ENCODE measurements at places on chromosomes 6 and 20.
A peak's percentile ranks its signal among the peaks of the same experiment; 100 is the strongest.

DNA sequence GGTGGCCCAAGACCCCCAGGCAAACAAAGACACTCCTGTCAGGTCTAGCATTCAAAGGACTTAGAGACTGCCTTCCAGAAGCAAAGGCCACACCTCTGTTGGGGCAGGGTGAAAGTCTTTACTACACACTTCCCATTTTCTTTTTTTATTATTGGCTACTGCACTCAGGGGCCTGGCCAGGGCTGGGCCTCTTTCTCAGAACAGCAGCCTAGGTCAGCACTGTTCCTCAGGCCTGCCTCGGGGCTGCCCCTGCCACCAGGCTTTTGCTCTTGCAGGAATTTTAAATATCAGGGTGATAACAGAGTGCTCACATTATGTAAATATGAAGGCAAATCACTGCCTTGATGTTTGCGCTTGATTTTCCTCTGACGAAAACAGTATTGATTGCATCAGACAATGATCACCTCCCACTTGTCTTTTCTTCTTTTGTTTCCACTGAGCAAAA is 18.5 kb downstream of the GSTA4 start:
- DNase-seq: no peak

DNA sequence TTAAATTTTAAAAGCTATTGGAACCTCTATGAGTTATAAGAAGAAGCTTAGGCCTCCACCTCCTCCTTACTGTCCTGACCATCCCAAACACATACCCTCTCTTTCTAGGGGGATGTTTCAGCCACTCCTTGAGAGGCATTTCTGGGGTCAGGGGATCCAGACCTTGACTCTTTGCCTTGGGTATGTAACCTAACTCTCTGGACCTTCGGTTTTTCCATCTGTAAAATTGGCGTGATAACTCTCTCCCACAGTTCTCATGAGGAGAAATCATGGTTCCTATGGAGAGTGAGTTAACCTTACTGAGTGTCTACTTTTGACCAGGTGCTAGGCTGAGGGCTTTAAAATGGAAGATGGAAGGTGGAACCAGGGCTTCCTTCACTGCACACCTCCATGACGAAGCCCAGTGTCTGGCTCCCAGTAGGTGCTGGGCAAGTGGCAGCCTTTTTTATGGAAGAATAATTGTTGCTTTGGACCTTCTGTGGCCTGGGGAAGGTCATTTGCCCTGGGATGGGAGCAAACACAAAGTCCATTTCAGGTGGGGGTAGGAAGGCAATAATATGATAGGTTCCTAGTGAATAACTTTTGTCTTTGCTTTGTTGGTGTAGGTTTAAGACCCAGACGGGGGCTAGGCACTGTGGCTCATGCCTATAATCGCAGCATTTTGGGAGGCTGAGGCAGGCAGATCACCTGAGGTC is 18.4 kb downstream of the FOXP4 start:
- no peak for DNase-seq

GRCh38 chr6:36319436-36319762 is 17.3 kb downstream of the BNIP5 start:
- no peak for DNase-seq

GRCh38 chr6:22706651-22707050 is 137.3 kb downstream of the HDGFL1 start:
- no peak for DNase-seq

- no peak for DNase-seq
Observed at GRCh38 chr6:53894091-53894490, 99.3 kb downstream of the LRRC1 start.

DNA sequence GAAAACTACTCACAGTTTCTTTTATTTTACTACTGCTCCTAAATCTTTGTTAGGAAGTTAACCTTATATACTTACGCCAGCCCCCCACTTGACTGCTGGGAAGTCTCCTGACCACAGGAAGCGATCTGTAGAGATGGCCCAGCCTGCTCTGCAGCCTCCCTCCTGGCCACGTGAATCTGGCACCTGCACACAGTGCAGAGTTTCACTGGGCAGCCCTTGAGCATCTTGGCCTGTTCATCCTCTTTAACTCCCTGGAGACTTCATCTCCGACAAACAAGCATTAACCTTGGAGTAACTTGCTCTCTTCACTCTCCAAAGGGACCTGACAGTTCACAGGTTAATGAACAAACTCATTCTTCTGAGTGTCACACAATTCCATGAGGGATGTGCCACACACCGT is 294.1 kb downstream of the BTBD9 start:
- DNase-seq: no peak

GRCh38 chr6:82017288-82017687 is 230.3 kb downstream of the IBTK start:
- DNase-seq: peak; percentile 54

DNA sequence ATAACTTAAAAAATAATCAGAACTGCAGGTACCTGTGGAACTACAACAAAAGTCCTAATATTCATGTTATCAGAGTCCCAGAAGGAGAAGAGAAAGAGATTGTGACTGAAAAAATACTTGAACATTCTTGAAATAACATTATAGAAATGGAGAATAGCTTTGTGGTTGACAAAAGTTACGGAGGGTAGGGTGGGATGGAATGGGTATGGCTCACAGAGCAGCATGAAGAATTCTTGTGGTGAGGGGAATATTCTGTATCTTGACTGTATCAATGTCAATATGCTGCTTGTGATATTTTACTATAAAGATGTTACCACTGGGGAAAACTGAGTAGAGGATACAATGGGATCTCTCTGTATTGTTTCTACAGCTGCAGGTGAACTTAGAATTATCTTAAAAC is 122.5 kb downstream of the DST start:
- no peak for DNase-seq

DNA sequence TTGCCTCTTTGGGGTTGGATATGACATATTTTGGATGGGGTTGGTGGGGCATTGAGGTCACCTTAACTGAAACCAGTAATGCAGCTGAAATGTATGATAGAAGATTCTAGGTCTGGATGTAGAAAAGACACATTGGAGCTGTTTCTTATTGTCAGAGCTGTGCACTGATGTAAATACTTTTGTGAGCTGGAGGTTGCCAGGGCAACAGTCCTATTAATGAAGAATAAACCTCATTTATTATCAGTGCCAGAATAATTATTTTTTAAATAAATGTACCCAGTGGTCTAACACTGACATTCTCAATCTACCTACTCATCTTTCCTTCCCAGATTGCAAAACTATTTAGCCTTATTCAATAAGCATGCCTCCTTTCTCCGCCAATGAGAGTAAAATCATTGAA is 57.0 kb downstream of the CAP2 start:
- no peak for DNase-seq

- no peak for DNase-seq
Observed at GRCh38 chr6:135054226-135054568, 425 bp downstream of the HBS1L start.

GRCh38 chr6:36980876-36981619 is 4.9 kb downstream of the MTCH1 start:
- no peak for DNase-seq

DNA sequence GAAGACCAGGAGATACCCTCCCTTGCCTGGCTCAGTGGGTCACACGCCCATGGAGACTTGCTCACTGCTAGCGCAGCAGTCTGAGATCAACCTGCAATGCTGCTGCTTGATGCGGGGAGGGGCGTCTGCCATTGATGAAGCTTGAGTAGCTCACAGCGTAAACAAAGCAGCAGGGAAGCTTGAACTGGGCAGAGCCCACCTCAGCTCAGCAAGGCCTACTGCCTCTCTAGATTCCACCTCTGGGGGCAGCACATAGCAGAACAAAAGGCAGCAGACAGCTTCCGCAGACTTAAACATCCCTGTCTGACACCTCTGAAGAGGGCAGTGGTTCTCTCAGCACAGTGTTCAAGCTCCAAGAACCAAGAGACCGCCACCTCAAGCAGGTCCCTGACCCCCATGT is 271.3 kb downstream of the ESR1 start:
- no peak for DNase-seq

GRCh38 chr6:136677344-136677743 is 114.9 kb downstream of the MAP3K5 start:
- DNase-seq: no peak

GRCh38 chr20:9078826-9079731 is 10.2 kb downstream of the PLCB4 start:
- DNase-seq: no peak

DNA sequence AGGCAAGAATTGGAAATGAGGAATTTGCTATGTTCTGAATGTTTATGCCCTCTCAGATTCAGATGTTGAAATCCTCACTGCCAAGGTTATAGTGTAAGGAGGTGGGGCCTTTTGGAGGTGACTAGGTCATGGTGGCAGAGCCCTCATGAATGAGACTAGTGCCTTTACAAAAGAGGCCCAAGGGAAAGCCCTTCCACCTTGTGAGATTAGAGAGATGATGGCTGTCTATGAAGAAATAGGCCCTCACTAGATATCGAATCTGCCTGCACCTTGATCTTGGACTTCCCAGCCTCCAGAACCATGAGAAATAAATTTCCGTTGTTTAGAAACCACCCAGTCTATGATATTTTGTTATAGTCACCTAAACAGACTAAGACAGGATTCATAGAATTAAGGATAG is 10.4 kb downstream of the ASIP start:
- DNase-seq: no peak

- DNase-seq: no peak
Observed at GRCh38 chr6:41584668-41585205, 38.6 kb downstream of the FOXP4 start.

DNA sequence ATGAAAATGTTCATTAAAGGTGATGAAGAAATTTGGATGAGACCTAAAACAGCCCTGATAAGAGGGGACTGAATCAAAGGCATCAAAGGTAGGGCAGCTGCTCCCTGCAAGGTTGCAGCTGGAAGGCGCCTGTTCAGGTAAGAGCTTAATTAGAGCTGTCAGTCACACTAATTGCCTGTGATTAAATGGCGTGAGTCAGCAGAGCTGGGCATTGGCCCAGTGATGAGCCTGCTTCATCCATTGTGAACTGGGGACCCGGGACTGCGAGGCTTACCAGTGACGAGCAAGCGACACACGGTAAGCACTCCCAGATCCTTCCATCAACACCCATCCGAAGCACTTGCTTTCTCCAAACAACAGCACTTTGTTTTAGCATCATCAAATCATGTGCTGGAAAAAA is 621.5 kb upstream of the CDH4 start:
- DNase-seq: no peak

DNA sequence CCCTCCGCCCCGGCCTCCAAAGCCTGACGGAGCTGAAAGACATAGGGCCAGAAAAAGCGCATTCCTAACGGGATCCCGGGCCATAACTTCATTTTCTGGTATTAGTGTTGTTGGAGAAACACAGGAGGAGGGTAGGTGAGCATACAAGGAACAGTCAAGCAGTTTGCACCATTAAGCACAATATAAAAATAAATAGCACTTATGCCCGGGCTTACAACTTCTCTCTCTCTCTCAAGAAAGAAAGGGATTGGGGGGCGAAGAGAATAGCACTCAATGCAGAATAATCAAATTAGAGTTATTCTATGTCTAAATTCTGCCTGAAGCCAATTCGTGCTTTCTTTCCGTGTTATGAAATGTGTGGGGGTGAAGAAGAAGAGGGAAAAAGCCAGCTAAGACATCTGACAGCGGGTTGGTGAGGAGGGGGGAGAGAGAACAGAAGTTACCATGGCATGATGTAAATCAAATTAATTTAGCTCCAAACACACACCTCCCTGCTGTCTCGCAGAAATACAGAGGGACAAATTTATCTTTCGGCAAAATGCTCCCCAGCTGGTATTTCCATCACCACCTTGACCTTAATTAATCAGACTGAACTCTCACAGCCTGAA is 508 bp upstream of the METTL24 start:
- DNase-seq: no peak

DNA sequence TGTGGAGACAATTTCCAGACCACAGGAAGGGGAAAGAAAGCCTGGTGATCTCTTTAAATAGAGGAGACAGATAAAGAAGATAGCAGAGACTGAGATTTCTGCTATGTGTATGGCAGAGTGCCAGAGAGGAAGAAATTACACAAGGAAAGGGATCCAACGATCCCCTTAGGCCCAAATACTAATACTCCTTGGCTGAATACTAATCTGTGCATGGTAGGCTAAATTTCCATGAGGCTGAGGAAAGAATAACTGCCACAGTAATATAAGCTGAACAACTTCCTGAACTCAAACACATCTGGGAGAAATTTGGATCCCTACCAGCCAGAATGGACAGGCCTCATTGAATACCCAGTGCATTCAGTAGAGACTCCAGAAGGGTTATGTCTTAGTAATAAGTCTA is 83.3 kb upstream of the TNFAIP3 start:
- peak; percentile 26 for DNase-seq

- DNase-seq: no peak
Observed at GRCh38 chr20:64091770-64092169, 7.6 kb upstream of the LKAAEAR1 start.

GRCh38 chr20:31811796-31812728 is 7.1 kb upstream of the MYLK2 start:
- DNase-seq: no peak

GRCh38 chr20:45469336-45470261 is at the start of gene WFDC2:
TSS of gene WFDC2 (plus strand) at chr20:45469753. CDS start at chr20:45469782, 29 bp downstream.
- no peak for DNase-seq

DNA sequence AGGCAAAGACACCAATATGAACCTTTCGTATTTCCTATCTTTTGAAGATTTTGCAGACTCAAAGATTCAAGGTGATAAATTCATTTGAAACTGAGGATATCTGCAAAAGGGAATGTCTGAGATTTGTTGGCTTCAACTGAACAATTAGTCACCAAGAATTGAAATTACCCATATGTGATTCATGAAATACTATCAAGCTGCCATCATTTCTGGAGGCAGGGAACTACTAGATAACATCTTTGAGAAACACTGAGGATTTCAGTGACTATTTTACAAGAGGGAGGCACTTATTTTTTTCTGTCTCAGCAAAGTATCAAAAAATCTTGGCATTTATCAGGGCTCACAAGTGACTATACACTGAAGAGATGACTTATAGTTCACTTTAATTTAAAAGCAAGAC is 39.8 kb upstream of the MMS22L start:
- no peak for DNase-seq

- no peak for DNase-seq
Observed at GRCh38 chr20:9490631-9491030, 23.8 kb upstream of the LAMP5 start.

DNA sequence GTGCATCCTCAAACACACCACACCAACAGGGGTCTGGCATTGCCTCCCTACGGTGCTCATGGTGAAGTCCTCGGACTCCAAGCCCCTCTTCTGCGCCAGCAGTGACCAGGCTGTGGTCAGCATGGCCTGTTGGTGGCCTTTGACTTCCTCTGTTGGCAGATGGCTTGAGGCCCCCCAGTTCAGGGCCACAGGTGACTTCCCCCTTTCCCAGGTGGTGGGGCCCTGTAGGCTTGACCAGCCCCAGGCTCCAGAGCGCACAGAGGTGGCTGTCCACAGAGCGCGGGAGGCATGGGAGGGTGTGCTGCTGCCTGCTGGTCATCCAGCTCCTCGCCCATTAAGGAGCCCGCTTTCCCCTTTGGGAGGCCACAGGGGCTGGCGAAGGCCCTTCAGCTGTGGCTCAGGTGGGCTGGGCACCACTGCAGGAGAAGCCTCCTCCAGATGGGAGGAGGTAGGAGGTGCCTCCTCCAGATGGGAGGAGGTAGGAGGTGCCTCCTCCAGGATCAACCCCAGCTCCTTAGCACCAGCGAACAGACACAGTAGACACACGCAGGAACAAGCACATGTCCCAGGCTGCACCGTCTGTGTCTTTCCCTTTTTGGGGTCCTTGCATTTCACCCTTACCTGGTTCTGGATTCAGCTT is 52.1 kb upstream of the BHLHE23 start:
- no peak for DNase-seq

Data from foreskin melanocyte (primary cell).